ENCODE measurements at places on chromosomes 5 and 9.

- peak; percentile 28 for DNase-seq
These were observed 201.0 kb downstream of the EFNA5 start for GRCh38 chr5:107469485-107470294.

DNA sequence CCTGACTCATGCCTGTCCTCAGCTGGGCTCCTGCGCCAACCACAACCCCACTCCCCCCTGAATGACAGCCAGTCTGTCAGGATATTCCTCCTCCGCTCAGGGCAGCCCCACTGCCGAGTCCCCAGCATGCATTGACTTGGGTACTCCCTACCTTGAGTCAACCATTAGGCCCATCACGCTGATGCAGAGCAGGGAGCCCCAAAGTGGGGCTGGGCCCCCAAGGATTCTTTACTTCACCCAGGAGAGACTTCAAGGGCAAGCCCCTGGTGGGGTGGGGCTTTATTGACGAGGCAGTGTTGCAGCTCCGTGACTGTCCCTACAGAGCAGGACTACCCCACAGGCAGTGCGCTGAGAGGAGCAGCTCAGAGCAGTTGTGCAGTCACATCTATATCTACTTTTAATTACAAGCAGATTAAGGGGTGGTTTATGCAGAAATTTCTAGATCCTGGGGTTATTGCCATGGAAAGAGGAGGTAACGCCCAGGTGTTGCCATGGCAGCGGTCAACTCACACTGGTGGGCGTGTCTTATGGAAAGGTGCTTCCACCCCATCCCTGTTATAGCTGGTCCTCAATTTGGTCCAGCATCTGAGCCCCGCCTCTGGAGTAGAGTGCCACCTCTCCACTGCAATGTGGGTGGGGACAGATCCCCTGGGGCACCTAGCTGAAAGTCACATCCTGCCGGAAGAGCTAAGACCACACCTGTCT is 32.1 kb upstream of the FCN1 start:
- no peak for DNase-seq

DNA sequence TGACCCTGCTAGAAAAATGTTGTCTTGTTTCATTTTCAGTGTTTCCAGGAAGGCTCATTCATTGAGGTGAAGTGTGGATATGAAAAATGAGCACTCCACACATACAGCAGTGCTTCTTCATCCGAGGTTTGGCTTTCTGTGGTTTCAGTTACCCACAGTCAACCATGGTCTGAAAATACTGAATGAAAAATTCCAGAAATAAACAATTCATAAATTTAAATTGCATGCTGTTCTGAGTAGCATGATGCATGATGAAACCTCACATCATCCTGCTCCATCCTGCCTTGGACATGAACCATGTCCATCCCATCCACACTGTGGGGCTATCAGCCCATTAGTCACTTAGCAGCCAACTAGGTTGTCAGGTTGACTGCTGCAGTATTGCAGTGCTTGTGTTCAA is 10.4 kb upstream of the SLC45A2 start:
- DNase-seq, result no peak

DNA sequence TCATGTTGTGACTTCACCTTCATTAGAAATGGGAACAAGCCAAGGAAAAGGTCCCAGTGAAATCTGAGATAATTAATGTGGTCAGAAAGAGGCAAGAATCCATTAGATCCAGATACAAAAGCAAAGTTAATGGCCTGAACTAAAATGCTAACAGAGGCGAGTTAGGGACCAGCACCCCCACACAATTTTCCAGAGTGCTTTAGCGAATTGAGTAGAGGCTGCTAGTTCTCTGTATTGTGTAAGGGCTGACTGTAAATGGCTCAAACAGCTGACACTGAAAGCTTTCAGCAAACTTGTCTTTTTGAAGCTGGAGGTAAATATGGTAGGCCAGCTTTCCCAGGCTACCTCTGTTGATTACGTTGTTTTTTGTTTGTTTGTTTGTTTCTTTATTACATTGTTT is 75.5 kb downstream of the CSNK1A1 start:
- DNase-seq, result no peak

DNA sequence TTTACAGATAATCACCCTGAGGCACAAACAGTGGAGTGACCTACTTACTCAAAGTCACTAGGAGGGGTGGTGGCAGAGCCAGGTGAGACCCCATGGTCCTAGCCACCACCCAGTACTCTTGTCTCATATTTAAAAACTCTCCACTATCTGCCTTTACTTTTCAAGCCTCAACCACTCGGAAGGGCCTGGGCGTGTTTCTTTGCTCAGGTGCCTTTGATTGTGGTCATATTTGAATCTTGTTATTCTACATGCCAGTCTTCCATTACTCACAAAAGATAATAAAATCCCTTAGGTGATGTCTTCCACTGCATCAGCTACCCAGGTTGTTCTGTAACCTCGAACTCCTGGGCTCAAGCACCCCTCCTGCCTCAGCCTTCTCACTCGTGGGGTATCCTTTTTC is 20.7 kb upstream of the TRIM36 start:
- no peak for DNase-seq

GRCh38 chr5:99775189-99775588 is 760.0 kb upstream of the FAM174A start:
- DNase-seq, result no peak

Data from CD4-positive, alpha-beta T cell treated with Interleukin-17A for 1 hour (primary cell).